GM06990 (cell line): ENCODE measurements at places on chromosomes 5 and 9.

DNA sequence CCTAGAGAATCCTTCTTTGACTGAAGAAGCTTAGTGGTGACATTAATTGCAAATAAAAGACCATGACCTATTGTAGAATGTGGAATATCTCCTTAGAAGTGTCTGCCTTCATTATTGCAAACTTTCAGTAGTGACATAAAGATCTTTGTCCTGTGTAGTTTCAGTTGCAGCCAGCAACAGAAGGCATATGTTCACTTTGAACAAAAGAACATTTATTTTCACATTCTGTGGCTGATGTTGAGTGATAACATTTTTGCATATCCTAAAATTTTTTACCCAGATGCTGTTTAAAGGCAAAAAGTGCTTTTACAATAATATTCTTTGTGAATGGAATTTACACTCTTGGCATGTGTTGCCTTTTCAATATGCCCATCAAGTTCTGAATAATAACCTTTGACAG lies 165.9 kb downstream of the TMC1 start:
- no peak for DNase-seq

DNA sequence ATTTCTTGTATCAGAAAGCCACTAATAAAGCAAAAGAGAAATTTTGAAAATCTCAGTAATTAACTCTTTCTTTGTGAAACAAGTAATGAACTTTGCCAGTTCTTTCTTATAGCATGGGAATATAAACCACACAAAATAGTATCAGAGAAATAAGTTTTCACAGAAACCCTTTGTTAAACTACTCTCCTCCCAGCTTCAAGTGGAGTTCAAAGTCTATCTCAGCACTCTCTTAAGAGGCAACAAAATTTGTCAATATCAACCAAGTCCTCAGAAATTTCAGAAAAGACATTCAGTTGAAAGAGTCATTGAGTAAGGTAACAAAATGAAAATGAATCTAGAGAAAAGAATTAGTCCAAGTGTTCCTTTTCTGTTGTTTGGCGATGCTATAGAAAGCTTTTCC lies 89.3 kb downstream of the NTRK2 start:
- no peak for DNase-seq

GRCh38 chr5:74314906-74315305 lies 325.6 kb downstream of the ENC1 start:
- no peak for DNase-seq

GRCh38 chr9:5611321-5612184 lies 17.4 kb upstream of the RIC1 start:
- DNase-seq: no peak

GRCh38 chr5:87048156-87048555 lies 219.5 kb upstream of the RASA1 start:
- DNase-seq: no peak

DNA sequence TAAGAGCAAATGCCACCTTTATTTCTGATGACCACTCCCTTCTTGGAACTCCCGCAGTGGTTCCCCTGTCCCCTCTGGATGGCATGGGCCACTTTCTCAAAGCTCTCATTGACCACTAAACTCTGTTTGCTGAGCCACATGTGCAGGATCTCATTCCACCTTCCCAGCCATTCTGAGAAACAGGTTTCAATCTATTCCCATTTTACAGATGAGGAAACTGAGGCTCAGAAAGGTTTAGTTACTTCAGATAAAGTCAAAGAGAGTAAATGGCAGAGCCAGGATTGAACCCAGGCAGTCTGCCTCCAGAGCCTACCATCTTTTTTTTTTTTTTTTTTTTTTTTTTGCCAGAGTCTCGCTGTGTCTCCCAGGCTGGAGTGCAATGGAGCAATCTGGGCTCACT lies 24.2 kb downstream of the COL27A1 start:
- no peak for DNase-seq

- no peak for DNase-seq
Observed at GRCh38 chr9:119844431-119844830, 475.2 kb upstream of the BRINP1 start.

- no peak for DNase-seq
Observed at GRCh38 chr5:102539562-102539961, 40.8 kb upstream of the SLCO6A1 start.

DNA sequence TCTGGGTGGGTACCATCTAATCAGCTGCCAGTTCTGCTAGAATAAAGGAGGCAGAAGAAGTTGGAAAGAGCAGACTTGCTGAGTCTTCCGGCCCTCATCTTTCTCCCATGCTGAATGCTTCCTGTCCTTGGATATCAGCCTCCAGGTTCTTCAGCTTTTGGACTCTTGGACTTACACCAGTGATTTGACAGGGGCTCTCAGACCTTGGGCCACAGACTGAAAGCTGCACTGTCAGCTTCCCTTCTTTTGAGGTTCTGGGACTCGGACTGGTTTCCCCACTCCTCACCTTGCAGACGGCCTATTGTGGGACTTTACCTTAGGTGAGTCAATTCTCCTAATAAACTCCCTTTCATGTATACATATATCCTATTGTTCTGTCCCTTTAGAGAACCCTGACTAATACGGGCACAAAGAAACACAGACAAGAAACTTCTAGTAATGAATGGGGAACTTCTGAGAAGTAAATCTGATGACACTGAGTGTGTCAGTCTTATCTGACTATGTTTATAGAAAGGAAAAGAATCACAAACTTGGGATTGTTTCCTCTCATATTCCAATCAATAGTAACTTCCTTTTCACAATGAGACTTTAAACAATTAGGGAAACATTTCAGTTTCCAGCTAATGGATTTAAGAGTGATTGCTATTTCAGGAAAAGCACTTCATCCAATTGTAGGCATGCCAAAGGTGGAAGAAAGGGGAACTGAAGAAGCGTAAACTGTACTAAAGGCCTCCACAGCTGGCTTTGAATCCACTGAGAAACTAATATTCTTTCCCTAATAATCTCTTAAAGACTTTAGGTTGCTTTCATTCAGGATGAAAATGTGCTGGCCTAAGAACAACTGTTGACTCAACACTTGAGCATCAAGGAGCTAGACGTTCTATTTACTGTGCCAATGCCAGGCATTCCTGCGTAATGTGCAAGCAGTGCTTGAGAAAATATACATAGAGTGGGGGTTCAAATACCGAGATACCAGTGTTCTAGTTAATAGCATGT lies 127.9 kb upstream of the PTGER4 start:
- no peak for DNase-seq

- DNase-seq: peak; percentile 43
Observed at GRCh38 chr5:80083101-80083890, 48.1 kb downstream of the THBS4 start.

GRCh38 chr5:50691399-50692016 lies 25.1 kb downstream of the PARP8 start:
- DNase-seq: no peak

DNA sequence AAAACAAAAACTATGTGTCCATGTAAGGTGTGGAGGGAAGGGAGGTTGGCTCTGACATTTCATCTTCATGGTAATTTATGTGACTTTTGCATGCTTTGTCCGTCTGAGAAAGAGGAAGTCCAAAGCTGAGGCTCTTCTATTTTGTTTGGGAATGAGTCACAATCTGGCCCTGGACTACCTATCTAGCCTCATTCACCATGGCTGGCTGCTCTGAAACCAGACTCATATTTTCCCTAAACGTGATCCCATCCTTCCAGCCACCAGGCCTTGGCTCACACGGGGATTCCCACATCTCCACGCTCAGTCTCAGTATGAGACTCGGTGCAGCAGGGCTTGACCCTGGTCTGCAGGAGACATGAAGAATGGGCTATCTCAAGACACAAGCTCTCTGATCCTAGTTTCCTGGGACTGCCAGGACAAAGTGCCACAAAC lies 672.8 kb downstream of the ACTL7B start:
- DNase-seq: peak; percentile 48

DNA sequence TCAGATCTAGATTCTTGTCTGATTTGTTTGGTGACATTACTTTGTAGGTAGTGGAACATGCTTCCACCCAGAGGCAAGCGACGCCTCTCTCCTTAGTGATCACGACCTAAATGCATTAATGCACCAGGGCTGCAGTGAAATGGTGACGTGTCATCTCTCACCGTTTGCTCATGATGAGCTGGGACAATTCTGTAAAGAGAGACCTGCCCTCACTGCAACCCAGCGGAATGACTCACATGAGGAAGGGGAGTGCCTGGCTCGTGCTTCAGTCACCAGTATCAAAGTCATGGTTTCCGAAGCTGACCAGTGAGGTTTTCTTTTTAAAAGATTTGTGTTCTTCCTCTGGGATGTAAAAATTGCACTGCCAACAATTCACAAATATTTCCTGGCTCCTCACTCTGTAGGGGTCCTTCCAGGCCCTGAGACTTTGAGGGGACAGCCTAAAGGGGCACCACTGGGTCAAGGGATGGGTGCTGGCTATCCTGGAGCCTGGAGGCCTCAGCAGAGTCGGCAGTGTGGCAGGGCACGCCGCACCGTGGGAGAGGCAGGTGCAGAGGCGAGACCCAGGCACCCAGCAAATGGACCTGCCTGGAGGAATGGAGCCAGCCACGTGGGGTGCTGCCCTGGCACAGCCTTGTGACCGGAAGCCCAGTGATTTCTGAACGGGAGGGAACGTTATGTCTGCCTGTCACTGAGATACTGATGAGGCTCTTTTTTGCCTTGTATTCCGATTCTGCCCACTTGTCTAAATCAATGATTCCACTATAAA lies 17.3 kb downstream of the QSOX2 start:
- no peak for DNase-seq

DNA sequence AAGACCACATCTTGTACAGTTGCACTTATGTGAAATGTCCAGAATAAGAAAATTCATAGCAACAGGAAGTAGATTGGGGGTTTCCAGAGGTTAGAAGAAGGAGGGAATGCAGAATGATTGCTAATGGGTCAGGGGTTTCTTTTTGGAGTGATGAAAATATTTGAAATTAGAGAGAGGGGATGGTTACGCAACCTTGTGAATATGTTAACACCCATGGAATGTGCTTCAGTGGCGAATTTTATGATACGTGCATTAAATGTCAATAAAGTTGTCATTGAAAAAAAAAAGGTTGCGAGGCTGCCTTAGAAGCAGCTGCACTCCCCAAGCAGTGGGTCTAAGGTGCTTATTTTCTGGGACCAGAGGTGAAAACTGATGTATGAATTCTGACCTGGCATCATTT lies 64.4 kb upstream of the SUB1 start:
- DNase-seq: no peak

DNA sequence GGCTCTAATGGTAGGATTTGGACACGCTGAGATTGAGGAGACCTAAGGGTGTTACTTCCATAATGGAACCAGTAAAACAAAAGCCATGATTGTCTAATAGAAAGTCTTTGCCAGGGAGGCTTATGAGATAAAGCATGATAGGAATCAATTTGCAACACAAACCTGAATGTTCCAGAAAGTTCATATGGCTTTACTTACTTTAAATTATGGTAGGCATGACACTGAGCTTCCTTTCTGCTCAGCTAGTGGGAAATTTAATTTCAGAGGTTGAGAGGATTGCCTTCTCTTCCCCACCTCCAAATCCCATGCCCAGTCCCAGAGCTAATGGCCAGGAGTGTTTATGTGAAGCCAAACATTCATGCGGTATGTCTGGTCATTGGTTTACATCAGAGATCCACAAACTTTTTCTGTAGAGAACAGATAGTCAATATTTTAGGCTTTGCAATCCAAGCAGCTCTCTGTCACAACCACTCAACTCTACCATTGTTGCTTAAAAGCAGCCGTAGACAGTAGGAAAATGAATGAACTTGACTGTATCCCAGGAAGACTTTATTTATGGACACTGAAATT lies 114.5 kb downstream of the UGCG start:
- DNase-seq: no peak

- no peak for DNase-seq
Observed at GRCh38 chr5:81195335-81195929, 37.7 kb upstream of the CKMT2 start.

DNA sequence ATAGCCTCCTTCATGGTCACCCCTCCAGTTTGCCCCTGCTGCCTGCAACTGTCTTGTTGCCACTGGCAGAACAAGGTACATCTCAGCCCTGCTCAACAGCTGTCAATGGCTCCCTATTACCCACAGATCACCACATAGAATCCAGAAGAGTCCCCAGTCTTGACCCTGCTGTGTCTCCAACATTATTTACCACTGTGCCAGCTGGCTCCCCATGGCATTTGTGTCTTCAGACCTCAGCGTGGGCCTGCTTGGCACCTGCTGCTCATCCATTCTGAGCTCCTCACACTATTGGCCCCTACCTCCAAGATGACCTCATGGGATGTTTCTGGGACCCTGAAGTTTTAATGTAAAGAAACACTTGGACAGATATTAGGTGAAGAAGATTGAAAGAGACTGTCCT lies 201.9 kb downstream of the HSPA4 start:
- no peak for DNase-seq

DNA sequence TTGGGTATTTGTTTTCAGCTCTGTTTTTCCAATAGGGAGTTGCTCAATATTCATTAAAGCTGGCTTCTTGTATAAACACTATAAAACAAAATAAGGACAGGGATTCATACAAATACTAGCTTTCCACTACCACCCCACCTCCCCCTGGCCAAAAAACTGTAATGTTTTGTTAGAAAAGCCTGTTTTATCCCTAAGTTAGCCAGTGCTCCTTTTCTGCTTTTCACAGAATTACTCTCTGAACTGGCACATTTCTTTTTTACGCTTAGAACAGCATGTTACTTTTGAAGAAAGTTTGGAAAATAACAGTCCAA lies 147.4 kb upstream of the DMRT1 start:
- no peak for DNase-seq

- DNase-seq: no peak
Observed at GRCh38 chr5:109755761-109756160, 66.0 kb downstream of the MAN2A1 start.

DNA sequence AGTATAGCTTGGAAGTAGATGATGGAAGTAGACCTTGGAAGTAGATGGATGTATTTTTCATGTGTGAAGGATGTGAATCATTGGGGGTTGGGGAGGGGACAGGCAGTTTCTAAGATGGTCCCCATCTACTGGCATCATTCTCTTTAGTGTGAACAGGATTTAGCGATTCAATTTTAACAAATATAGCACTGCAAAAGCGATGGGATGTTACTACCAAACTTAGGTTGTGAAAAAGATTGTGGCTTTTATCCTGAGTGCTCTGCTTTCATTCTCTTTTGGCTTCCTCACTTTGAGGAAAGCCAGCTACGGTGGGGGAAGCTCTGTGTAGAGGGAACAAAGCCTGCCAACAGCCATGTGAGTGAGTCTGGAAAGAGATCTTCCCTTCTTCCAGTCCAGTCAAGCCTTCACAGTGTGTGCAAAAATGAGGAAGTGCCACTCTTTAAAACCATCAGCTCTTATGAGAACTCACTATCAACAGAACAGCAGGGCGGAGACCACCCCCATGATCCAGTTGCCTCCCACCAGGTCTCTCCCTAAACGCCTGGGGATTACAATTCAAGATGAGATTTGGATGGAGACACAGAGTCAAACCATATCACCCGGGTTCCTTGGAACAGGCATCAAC lies 441.4 kb downstream of the SH3GL2 start:
- DNase-seq: no peak

GRCh38 chr9:1535051-1535450 lies 480.1 kb upstream of the SMARCA2 start:
- no peak for DNase-seq
